CD4-positive, alpha-beta T cell treated with Interleukin-1 beta for 1 hour (primary cell): ENCODE measurements at places on chromosomes 7 and 10.

DNA sequence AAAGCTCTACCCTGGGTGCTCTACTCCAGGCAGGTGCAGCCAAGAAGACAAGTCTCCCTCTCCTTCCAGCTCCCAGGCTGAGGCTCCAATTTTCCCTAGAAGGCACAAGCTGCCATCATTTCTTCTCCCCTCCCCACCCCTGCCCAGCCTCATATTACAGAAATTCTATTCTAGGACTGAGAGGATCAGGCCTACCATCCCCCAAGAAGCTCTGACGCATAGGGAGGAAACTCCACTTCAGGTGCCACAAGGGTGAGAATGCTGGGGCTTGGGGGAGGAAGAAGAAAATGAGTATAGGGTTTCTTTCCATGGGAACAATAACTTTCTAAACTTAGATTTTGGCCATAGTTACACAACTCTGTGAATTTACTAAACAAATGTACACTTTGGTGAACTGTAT, 35.3 kb downstream of the FEZF1 start:
- DNase-seq = no peak

DNA sequence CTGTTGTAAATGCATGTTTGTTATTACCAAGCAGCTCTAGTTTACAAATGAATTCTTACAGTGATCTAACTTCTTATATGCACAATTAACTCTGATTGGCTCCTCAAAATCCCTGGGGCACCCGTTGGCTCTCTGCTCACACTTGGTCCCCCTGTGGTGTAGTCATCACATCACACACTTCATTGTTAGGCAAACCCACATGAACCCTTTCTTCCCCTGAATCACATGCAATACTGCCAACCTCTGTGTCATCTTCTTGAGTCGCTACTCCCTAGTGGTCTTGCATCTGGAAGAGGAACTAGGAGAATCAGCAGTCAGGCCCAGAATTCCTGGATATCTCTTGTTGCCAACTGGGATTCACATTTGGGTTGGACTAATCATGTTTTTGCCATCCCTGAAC, 73.1 kb downstream of the CD36 start:
- no peak for DNase-seq

DNA sequence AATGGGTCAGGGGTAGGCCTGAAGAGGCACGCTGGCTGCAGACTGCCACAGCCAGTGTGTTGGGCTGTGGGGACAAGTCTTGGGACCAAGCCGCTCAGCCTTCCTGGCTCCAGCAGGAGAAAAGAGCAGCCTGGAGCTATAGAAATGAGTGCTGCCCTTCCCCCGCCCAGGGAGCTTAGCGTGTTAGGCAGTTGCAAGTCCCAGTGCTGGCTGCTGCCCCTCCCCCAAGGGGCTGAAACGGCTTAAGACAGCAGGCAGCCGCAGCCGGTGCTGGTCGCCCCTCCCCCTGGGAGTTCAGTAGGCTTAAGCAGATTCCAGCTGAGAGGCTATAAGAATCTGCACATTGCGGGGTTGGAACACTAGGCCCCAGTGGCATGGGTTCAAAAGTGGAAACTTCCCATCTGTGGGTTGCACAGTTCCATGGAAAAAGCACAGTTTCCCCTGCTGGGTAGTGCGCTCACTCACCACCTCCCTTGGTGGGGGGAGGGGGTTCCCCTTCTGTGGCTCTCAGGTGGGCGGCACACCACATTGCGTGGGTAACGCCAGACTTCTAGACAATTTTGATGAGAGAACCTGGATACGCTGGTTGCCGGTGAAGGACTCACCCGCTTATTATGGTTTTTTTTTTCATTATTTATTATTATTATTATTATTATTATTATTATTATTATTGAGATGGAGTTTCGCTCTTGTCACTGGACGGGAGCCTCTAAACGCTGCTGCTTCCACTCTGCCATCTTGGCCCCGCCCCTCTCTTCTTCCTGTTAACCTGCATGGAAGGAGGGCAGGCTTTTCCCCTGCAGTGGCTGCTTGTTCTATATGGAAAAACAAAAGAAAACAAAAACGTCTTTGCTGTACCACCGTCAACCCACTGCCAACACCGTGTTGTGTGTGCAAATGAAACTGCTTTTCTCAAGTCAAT, 151.1 kb downstream of the CXCL12 start:
- DNase-seq = no peak

DNA sequence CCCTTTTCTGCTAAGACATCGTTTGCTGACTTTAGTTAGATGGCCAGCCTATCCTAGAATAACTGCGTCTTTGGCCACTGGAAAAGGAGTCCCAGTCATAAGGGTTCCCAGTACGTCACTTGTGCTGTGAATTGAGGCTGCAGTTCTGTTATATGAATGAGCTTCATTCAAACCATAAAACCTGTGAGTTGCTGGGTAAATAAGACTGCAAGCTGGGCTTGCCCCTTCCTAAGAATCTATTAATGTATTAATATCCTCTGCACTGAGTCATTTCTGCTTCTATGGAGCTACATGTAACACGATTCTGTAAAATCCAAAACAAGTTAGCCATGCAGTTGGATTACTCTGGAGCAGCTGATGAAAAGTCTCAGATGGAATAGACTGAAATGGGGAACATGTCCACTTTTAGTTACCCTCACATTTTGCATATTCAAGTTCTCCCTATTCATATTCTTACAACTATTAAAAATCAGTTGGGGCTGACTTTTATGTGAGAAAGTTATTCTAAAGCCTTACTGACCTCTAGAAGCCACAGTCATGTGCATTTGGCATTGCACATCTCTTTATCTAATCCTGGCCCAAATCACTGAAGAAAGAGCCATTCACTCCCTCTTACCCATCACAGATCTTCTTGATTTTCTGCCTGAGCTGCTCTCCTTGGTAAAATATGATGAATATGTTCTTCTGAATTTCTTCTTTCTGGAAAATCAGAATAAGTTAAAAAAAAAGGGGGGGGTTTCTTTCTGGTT, 41.8 kb upstream of the TMEM213 start:
- no peak for DNase-seq

DNA sequence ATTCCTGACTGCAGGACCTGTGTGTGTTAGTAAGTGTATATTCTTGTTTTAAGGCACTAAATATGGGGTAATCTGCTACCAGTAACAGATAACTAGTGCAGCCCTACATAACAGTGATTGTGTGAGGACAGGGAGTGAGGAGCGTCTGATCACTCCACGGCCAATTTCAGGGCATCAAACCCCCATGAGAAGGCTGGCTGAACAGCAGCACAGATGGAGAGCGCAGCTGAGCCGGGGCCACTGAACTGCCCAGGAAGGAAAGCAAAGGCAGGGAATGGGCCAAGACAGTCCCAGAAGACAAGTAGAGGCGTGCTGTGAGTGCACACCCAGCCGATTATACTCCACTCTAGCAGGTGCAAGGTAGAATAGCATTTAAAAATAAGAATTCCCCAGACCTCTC, 157.1 kb upstream of the CHST15 start:
- DNase-seq = no peak

DNA sequence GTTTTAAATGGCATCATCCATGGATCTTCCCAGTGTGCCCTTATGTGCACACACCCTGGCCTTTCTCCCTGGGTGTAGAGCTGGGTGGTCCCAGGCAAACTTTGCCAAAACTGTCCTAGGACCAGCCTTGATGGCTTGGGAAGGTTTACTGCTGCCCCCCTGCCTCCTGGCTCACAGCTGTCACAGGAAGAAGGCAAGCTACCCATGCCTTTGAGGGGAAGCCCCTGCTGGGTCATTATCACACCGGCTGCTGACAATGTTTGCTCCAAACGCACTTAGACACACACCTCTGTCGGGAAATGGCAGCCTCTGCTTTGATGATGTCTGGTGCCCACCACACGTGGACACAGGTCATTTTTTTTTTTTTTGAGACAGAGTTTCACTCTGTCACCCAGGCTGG, 25.2 kb upstream of the FIGNL1 start:
- no peak for DNase-seq

GRCh38 chr10:3580565-3580964, 204.4 kb downstream of the KLF6 start:
- no peak for DNase-seq

GRCh38 chr7:158063850-158064610, 523.6 kb downstream of the PTPRN2 start:
- no peak for DNase-seq

- DNase-seq = no peak
Observed at GRCh38 chr7:123905714-123906113, 19.3 kb upstream of the SPAM1 start.

GRCh38 chr7:117053432-117053831, 100.1 kb downstream of the ST7 start:
- no peak for DNase-seq

- no peak for DNase-seq
Observed at GRCh38 chr7:1049006-1049741, 4.8 kb downstream of the GPR146 start.

GRCh38 chr10:96719200-96719599, 1.1 kb downstream of the PIK3AP1 start:
- no peak for DNase-seq

DNA sequence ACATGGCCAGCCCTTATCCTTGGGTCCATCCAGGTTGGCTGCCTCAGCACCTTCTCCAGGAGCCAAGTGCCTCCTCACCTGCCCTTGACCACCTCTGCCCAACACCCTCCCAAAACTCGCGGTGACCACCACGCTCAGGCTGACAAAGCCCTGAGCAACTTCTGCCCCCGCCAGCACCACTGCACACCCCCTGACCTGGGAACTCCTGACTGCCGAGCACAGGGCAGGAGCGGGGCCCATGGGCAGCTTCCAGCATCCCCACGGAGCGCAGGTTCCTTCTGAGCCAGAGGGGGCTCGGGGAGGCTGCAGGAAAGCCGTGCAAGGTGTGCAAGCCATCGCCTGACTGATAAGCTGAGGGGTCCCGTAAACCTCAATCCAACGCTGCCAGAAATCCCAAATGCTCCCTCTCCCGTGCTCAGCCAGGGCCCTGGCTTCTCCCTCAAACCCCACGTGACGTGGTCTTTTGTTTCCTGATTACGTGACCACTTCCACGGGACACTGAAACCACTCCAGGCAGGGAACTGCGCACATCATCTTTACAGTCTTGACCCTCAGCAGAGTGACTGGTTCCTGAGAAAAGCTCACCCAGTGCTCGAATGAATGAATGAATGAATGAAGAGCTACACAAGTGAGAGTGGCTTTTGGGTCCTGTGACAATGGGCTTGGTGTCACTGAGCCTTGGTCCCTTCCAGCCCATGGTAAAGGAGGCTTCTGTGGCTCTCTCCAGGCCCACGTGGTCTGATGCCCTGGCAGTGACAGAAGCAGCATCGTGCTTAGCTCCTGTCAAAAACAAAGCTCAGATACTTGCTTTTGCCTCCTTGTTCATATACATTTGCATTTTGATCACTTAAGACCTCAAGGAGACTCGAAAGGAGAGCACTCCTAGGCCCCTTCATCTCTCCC, 249.8 kb upstream of the PPP2R2D start:
- DNase-seq = no peak

- DNase-seq = no peak
Observed at GRCh38 chr7:133575726-133576440, 323.0 kb downstream of the EXOC4 start.

DNA sequence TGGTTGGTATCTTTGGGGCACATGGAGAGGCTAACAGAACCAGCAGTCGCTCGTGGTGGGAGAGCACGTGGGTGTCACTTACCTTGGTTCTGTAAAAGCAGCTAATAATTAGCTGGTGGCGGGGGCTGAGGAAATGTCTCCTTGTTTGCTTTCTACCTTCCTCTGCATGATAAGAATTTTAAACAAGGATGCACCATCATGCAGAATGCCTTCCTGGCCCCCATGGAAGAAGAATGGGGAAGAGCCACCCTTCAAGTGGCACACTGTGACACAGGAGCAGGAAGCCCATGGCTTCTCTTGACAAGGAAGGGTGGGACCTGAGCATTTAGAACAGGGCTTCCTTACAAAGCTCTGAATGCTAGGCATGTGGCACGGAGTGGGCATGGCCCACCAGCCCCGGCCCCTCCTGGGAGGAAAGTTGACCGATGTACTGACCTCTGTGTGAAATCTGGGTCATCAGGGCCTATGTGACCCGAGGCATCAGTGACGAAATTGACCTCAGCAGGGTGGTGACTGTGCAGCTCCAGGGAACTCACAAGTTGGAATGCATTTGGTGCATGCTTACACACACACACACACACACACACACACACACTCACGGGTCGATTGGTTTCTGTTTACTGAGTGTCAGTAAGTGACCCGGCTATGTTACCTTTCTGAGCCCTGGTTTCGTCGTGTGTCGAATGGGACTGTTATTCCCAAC, 116.9 kb upstream of the ANLN start:
- DNase-seq = no peak

GRCh38 chr7:11256501-11256900, 282.8 kb downstream of the PHF14 start:
- no peak for DNase-seq

DNA sequence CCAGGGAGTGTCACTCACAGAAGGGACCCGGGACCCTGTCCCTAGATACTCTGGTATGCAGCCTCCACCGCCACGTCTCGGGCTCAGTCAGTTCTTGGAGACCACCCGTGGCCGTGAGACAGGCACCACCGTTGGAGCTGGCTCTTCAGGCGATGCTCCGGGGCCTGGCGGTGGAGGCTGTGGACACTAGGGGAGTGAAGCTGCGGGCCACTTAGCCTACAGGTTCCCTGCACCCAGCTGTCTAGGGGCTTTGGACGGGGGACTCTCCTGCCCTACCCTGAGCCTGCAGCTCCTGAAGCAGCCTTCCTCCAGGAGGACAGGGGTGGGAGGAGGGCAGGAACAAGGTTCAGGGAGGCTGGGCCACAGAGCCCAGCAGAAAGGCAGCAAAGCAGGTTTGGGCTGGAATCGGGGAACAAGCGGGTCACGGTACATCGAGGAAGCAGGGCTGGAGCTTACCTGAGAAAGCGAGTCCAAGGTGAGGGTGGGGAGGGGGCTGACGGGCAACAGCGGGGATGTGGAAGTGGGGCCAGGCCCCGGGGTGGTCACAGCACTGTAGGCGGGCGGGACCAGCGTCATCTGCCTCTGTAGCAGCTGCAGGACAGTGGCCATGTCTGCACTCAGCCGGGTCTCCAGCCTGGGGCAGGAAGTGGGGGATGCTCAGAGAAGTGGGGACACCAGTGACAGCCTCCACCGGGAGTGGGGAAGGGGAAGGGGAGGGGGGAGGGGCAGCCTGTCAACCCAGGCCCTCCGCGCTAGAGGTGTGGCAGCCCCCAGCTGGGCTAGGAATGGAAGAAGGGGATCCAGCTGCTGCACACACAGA, 31.5 kb downstream of the KCNH2 start:
- DNase-seq = no peak

DNA sequence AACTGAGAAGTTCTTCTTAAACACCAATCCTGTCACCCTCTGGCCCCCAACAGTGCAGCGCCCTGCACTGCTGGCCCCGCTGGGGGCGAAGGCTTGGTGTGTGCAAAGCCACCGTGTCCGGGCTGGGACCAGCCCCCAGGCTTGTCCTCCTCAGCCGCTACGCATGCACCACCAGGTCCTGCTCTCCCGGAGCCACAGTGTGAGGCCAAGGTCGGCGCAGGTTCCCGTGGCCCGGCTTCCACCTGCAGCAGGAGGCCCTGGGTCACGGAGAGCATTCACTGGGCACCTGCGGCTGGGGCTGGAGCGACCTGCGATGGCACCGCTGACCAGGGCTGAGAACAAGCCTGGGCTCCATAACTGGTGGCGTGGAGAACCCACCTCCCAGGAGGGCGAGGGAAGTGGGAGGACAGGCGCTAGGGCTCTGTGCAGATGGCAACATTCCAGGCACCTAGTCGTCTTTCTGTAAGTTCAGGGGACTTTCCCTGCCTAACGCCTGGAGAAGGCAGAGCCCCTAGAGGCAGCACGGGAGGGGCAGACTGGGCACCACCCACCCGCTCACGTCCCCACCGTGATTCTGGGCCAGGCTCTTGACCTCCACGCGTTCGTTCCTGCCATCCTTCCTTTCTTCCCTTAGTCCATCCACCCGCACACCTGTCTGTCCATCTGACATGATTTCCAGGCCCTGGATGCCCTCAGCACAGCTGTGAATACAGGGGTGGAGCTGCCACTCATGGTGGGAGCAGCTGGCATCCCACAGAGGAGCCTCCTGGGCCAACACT, 271.6 kb downstream of the ELFN1 start:
- no peak for DNase-seq
